ENCODE measurements at places on chromosomes 5 and 9.

- DNase-seq = no peak
These were observed 2.9 kb downstream of the NR4A3 start for GRCh38 chr9:99824378-99825171.

DNA sequence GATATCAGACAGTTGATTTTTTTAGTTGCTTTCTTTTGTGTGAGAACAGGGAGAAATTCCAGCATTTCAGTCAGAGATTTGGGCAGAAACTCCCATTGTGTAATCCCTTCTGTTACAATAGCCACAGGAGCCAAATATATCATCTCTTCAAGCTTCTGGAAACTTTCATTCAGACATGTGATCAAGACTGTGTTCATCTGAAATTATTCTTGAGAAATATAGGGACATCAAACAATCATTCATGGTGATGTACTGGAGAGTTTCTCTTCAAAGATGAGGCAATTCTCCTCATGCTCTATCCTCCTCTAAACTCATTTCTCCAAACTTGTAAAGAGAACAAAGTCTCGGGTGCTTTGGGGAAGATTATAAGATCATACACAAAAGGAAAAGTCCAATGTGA is 35.2 kb upstream of the CSNK1G3 start:
- no peak for DNase-seq

DNA sequence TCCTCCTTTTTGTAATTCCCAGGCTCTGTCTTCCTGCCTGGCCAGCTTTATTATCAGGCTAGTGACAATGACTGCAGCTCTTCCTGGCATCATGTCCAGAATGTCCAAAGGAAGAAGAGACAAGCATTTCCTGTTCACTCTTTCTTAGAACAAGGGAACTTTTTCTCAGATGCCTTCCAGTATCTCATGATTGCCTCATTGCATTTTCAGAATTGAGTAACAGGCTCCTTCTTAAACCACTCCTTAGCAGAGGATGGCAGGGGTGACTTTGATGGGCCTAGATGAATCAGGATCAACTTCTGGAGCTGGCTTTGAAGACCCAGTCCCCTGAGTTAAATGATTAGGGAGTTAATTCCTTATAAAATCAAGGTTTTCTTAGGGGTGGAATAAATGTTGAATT is 92.9 kb upstream of the RASGRF2 start:
- no peak for DNase-seq

GRCh38 chr9:3332802-3333201 is 193.0 kb downstream of the RFX3 start:
- no peak for DNase-seq

- no peak for DNase-seq
These were observed 27.5 kb upstream of the UBTD2 start for GRCh38 chr5:172311026-172311425.

DNA sequence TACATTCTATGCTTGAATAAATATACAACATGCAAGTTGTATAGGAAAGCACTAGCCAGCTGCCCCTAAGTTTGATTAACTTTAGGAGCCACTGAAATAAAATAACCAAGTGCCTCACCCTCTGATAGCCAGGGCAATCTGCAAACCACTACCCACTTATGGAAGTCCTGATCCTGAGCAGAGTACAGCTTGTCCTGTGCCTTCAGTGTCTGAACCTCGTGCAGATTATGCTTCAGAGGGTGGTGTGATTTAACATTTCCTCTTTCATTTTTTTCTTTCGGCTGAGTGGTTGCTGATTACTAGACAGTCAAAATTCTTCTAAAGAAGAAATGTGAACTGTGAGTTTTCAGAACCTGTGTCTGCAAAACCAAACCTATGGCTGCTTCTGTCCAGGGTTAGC is 327.7 kb downstream of the PIK3R1 start:
- DNase-seq = no peak
